Thyroid gland (tissue), 4 donors: ENCODE measurements at places on chromosomes 11 and 22. TPM values are rescaled to one million over a fixed set of nuclear protein-coding genes. Genes with fewer than 3 reads are reported as not detected.

The MRPL17 gene
- 233 TPM for total RNA-seq

The CDHR5 gene
- total RNA-seq, result not detected

- no peak for DNase-seq
- H3K27me3 ChIP-seq, result no peaks in the 10 kb centered on the region
- H3K36me3 ChIP-seq, result no peaks in the 10 kb centered on the region
- no peak overlapping the region for H3K4me3 ChIP-seq
Measured at GRCh38 chr11:46635557-46636139, 18.3 kb downstream of the ATG13 start.

DNA sequence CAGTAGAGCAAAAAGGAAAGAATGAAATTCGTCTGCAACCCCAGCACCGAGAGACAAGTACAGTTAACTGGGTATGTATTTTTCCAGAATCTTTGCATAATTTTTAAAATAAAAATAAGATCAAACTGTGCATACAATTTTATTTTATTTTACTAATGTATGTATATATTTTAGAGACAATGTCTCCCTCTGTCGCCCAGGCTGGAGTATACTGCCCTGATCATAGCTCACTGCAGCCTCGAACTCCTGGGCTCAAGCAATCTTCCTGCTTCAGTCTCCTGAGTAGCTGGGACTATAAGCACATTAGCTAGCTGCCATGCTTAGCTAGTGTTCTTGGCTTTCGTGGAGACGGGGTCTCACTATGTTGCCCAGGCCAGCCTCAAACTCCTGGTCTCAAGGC is 18.8 kb upstream of the DRD2 start:
- H3K36me3 ChIP-seq, result no peaks in the 10 kb centered on the region
- no peaks in the 10 kb centered on the region for H3K27me3 ChIP-seq
- no peak overlapping the region for H3K4me3 ChIP-seq
- no peak overlapping the region for H3K27ac ChIP-seq
- DNase-seq, result no peak
- no peaks in the 10 kb centered on the region for H3K4me1 ChIP-seq

GRCh38 chr11:130102301-130103249 is 32.9 kb downstream of the APLP2 start:
- no peaks in the 10 kb centered on the region for H3K27me3 ChIP-seq
- H3K36me3 ChIP-seq, result no peaks in the 10 kb centered on the region
- H3K27ac ChIP-seq, result peak overlapping the region; percentile 13
- DNase-seq, result no peak
- H3K4me1 ChIP-seq, result peaks cover 57% of the 10 kb centered on the region

DNA sequence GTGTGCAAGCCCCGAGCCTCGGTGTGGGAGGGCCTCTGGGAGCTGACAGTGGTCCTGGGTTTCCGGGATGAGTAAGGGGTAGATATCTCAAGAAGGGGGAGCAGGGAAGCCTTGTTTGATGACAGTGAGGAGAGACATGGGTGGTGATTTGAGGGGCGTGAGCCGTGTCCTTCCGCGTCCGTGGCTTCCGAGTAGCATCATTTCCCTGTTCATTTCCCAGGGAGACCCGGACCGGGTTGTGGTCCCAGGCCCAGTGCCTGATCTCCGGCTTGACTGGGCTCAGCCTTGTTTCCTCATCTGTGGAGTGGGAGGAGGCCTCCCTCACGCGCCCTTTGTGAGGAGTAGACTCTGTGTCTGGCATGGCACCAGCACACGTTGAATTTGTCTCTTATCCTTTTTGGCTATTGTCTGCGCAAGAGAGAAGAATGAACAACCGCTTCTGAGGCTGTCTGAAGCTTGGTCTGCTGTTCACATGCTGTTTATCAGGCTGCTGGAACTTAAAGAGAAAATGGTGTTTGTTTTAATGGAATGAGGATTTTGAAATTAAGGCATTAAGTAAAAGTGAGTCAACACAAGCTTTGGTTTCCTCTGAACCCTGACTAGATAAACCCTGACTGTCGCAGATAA is 348.5 kb downstream of the TBC1D22A start:
- no peaks in the 10 kb centered on the region for H3K4me1 ChIP-seq
- H3K4me3 ChIP-seq, result no peak overlapping the region
- no peaks in the 10 kb centered on the region for H3K27me3 ChIP-seq

GRCh38 chr11:61347916-61348461 is 13.7 kb downstream of the CYB561A3 start:
- peak; percentile 18 for DNase-seq
- H3K27ac ChIP-seq, result no peak overlapping the region
- no peaks in the 10 kb centered on the region for H3K27me3 ChIP-seq
- no peaks in the 10 kb centered on the region for H3K4me1 ChIP-seq
- peaks cover 16% of the 10 kb centered on the region for H3K36me3 ChIP-seq
- H3K4me3 ChIP-seq, result no peak overlapping the region

DNA sequence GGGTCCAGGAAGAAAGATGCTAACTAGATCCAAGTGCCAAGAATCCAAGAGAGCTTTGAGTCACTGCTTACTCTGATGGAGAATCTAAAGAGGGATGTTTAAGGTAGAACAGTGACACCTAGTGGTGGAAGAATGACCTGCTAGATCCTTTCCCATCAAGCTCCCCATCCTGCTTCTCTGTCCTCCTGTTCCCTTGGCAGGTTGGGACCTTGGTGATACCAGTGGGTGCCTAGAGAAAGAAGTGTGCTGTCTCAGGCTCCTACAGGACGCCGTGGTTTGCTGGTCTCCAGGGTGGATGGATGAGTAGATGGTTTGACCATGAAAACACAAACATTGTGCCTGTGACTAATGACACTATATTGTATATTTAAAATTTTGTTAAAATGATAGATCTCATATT is 383.7 kb downstream of the TMEM135 start:
- no peak overlapping the region for H3K27ac ChIP-seq
- DNase-seq, result peak; percentile 15
- no peaks in the 10 kb centered on the region for H3K4me1 ChIP-seq
- no peaks in the 10 kb centered on the region for H3K27me3 ChIP-seq
- no peaks in the 10 kb centered on the region for H3K36me3 ChIP-seq
- H3K4me3 ChIP-seq, result no peak overlapping the region

The PIK3IP1 gene
- total RNA-seq, result 39.8 TPM

DNA sequence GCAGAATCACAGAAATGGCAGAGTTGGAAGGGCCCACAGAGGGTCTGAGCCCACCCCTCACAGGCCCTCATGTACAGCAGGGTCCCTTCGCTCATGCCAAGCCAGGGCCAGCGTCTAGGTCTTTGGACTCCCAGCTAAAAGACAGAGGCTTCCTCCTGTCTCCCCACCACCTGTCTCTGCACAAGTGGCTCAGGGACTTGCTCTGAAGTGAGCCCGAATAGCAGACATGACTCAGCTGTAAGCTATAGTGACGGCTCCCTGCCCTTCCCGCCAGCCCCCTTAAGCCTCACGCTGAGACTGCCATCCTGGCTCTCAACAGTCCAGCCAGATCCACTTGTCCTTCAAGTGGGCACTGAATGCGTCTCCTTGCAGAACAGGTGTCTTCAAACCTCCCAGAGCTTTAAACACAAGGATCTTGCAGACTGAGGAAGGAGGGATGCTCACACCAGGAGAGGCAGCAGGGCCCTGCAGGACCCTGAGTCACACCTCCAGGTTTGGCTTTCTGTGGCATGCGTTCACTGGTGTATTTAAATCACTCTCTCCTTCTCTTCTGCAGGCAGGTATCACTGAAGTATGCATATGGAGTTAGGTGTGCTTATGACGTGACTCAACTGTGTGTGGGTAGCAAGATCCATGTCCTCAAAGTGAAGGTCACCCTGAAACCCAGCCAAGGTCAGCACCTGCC is 154.9 kb downstream of the CACNA1I start:
- no peak overlapping the region for H3K4me3 ChIP-seq
- DNase-seq, result peak; percentile 80
- H3K27me3 ChIP-seq, result no peaks in the 10 kb centered on the region
- no peaks in the 10 kb centered on the region for H3K36me3 ChIP-seq
- peaks cover 7% of the 10 kb centered on the region for H3K4me1 ChIP-seq
- H3K27ac ChIP-seq, result no peak overlapping the region

The KRTAP5-1 gene
- total RNA-seq, result not detected

GRCh38 chr11:134388590-134388989 is 23.5 kb downstream of the B3GAT1 start:
- DNase-seq, result no peak
- H3K27me3 ChIP-seq, result no peaks in the 10 kb centered on the region
- H3K36me3 ChIP-seq, result no peaks in the 10 kb centered on the region
- no peaks in the 10 kb centered on the region for H3K4me1 ChIP-seq
- no peak overlapping the region for H3K4me3 ChIP-seq

DNA sequence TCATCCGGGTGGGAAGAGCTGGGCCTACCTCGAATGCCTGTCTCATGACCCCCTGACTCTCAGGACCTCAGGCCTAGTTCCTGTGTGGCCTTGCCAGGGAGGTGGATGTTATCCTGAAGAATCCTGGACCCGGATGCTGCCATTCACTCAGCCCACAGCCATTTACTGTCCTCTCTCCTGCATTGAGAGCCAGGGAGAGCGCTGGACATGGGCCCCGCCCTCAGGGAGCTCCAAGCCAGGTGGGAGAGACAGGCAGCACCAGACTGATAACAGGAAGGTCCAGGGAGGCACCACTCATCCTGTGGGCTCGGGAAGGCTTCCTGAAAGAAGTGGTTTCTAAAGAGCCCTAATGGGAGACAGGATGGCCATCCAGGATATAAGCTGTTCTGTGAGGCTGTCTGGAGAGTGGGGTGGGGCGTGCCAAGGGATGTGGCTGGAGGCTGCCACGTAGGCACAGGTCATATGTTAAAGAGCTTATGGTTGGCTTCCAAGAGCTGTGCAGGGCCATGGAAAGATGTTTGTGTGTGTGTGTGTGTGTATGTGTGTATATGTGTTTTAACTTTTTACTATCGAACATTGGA is 8.6 kb downstream of the SERPINH1 start:
- peaks cover 17% of the 10 kb centered on the region for H3K4me1 ChIP-seq
- no peak overlapping the region for H3K27ac ChIP-seq
- H3K27me3 ChIP-seq, result no peaks in the 10 kb centered on the region
- H3K4me3 ChIP-seq, result no peak overlapping the region
- no peak for DNase-seq

- H3K4me1 ChIP-seq, result peaks cover 30% of the 10 kb centered on the region
- DNase-seq, result no peak
- no peaks in the 10 kb centered on the region for H3K36me3 ChIP-seq
- H3K27ac ChIP-seq, result peak overlapping the region; percentile 35
- no peaks in the 10 kb centered on the region for H3K27me3 ChIP-seq
Measured at GRCh38 chr11:12144330-12145174, 34.2 kb downstream of the MICAL2 start.

The COMT gene
- 216 TPM for total RNA-seq

GRCh38 chr22:36852056-36852973 is 8.5 kb upstream of the NCF4 start:
- H3K27ac ChIP-seq, result no peak overlapping the region
- no peaks in the 10 kb centered on the region for H3K36me3 ChIP-seq
- no peak for DNase-seq
- no peaks in the 10 kb centered on the region for H3K4me1 ChIP-seq
- H3K27me3 ChIP-seq, result no peaks in the 10 kb centered on the region
- no peak overlapping the region for H3K4me3 ChIP-seq

The ART5 gene
- 1.7 TPM for total RNA-seq

The OR8B2 gene
- total RNA-seq, result not detected

GRCh38 chr11:65470433-65471049 is 28.3 kb upstream of the MALAT1 start:
- H3K36me3 ChIP-seq, result no peaks in the 10 kb centered on the region
- no peak for DNase-seq
- H3K4me3 ChIP-seq, result no peak overlapping the region
- peak overlapping the region; percentile 100 for H3K27ac ChIP-seq
- H3K4me1 ChIP-seq, result peaks cover 60% of the 10 kb centered on the region
- no peaks in the 10 kb centered on the region for H3K27me3 ChIP-seq

The OR4A16 gene
- not detected for total RNA-seq

The PKNOX2 gene
- total RNA-seq, result 20.4 TPM

DNA sequence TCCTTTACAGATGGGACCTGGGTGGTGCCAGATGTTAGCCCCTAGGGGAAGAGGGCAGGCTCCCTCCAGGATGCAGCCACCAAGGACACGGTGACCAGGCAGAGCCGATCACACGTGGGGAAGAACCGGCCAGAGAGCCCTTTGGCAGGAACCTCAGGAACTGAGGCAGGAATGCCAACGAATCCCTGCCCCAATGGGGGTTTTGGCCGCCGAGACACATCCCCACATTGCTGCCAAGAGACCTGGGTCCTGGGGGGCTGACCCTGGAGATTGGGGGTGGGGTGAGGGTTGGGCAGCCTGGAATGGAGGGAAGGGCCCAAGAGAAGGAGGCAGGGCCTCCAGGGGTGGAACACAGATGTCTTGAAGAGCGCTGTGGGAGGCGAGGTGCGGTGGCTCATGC is 28.7 kb upstream of the LMO1 start:
- no peaks in the 10 kb centered on the region for H3K36me3 ChIP-seq
- no peaks in the 10 kb centered on the region for H3K27me3 ChIP-seq
- no peak overlapping the region for H3K27ac ChIP-seq
- no peak for DNase-seq

DNA sequence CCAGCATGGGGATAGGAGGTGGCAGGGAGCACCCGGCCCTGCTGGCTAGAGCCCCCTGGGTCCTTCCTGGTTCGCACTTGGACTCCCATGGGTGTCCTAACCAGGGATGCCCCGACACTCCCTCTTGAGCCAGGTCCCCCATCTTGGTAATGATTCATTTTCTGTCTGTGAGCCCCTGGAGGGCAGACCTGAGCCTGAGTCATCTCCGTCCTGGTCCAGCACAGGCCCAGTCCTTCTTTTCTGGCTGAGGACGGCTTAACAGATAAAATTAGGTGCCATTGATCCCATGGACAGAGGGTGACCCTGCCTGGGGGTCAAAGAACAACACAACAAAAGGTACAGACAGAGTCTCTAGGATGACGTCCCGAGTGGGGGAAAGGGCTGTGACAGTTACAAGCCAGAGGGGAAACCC is 3.5 kb downstream of the RHOD start:
- DNase-seq, result no peak
- no peaks in the 10 kb centered on the region for H3K27me3 ChIP-seq
- H3K4me3 ChIP-seq, result no peak overlapping the region
- peaks cover 20% of the 10 kb centered on the region for H3K4me1 ChIP-seq
- no peak overlapping the region for H3K27ac ChIP-seq
